A549 treated with CpdA at 1 μM for 4 hours (cell line): ENCODE measurements at places on chromosomes 11 and 22. TPM values are rescaled to one million over a fixed set of nuclear protein-coding genes. Genes with fewer than 3 reads are reported as not detected.

CCDC188 gene
- total RNA-seq, result not detected in 5 replicates

VSIG2 gene
- not detected in 5 replicates for total RNA-seq

RAG1 gene
- 0.08 to 0.40 TPM (median 0.16 TPM) in 5 replicates for total RNA-seq

CYP2D6 gene
- total RNA-seq, result 0.30 to 0.81 TPM (median 0.54 TPM) in 5 replicates

NCF4 gene
- 0.05 TPM in 1 of 5 replicates, not detected in the others for total RNA-seq

ACTN3 gene
- total RNA-seq, result 0.01 TPM in 1 of 5 replicates, not detected in the others
